ENCODE measurements at places on chromosomes 5 and 9. TPM values are rescaled to one million over a fixed set of nuclear protein-coding genes. Genes with fewer than 3 reads are reported as not detected.

The JAKMIP2 gene
- 11.8 TPM for total RNA-seq

The DMRT2 gene
- not detected for total RNA-seq

GRCh38 chr5:65198456-65199120 is 283.1 kb downstream of the ADAMTS6 start:
- no peak for DNase-seq

The TRIM36 gene
- 20.0 TPM for total RNA-seq
